Stimulated activated CD8-positive, alpha-beta memory T cell treated with anti-CD3 and anti-CD28 coated beads, Interleukin-2, amount 100 ng/mL, for 1 hour (primary cell): ENCODE measurements at places on chromosomes 11 and 22.

DNA sequence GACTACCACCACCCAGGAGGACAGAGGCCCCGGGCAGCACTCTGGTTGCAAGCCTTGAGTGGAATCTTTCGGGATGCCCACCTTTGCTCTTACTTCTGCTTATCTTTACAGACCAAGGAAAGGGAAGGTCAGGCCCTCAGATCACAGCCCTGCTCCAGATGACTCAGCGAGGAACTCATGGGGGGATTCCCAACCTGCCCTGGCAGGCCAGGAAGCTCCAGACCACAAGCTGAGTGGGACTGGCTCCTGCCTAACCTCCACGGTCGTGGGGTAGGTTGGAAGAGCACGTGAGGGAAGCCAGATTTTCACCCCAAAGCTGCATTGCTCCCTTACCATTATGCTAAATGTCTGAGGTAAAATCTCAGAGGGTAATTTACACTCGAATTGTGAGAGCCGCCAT lies 11.8 kb downstream of the TBC1D10A start:
- no peak for DNase-seq

DNA sequence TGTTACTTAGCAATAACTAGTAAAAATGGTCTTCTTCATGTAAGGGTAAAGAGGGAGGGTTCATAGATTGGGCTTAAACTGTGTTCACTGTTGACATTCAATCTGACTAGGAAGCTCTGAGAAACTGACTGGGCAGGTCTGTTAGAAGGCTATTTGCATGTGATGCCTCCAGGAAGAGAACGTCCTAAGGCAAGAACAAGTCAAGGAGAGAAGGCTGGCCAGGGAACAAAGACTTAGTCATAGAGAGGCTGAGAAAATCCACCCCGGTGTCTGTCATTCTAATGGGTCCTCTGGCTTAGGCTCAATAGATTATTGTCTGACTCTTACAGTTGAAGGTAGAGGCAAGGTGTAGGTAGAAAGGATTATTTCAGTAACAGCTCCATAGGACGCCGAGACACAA lies 50.3 kb upstream of the CD44 start:
- no peak for DNase-seq

- no peak for DNase-seq
Measured at GRCh38 chr22:49233507-49234100, 594.1 kb downstream of the BRD1 start.

- no peak for DNase-seq
Measured at GRCh38 chr11:16402654-16403447, 46.5 kb upstream of the SOX6 start.

GRCh38 chr11:69157822-69158231 lies 2.1 kb downstream of the SMIM38 start:
- DNase-seq, result no peak

GRCh38 chr11:92841719-92842118 lies 127.7 kb upstream of the MTNR1B start:
- DNase-seq, result no peak

GRCh38 chr11:111502611-111503010 lies 9.6 kb downstream of the BTG4 start:
- no peak for DNase-seq

DNA sequence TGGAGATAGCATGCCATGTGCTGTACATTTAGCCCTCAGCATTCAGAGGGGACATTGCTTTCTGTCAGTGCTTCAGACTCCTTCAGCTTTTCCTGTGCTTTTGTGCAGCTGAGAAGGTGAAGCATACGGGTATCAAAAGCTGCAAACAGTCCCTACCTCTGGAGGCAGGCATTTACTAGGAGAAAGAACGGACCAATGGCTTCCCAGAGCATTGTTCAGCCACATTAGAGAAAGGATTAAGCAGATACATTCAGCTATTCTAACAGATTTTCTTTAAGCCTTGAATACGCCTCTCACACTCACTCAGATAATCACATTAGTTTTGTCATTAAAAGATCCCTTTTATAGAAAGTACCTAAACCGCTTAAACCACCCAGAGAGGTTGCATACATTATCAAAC lies 80.7 kb upstream of the FAM181B start:
- no peak for DNase-seq

DNA sequence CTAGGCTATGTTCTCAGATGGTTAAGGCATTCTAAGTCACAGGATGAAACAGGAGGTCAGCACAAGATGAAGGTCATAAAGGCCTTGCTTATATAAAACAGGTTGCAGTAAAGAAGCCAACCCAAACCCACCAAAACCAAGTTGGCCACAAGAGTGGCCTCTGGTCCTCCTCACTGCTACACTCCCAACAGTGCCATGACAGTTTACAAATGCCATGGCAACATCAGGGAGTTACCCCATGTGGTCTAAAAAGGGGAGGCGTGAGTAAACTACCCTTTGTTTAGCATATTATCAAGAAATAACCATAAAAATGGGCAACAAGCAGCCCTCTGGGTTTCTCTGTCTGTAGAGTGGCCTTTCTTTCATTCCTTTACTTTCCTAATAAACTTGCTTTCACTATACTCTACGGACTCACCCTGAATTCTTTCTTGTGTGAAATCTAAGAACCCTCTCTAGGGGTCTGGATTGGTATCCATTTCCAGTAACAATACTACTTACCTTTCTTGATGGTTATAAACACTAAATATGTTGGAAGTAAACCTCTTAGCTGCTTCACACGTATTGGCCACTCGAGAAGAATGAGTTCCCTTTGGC lies 1237.9 kb downstream of the FAM181B start:
- DNase-seq, result no peak

- no peak for DNase-seq
Measured at GRCh38 chr11:103659206-103659618, 377.2 kb upstream of the DDI1 start.

DNA sequence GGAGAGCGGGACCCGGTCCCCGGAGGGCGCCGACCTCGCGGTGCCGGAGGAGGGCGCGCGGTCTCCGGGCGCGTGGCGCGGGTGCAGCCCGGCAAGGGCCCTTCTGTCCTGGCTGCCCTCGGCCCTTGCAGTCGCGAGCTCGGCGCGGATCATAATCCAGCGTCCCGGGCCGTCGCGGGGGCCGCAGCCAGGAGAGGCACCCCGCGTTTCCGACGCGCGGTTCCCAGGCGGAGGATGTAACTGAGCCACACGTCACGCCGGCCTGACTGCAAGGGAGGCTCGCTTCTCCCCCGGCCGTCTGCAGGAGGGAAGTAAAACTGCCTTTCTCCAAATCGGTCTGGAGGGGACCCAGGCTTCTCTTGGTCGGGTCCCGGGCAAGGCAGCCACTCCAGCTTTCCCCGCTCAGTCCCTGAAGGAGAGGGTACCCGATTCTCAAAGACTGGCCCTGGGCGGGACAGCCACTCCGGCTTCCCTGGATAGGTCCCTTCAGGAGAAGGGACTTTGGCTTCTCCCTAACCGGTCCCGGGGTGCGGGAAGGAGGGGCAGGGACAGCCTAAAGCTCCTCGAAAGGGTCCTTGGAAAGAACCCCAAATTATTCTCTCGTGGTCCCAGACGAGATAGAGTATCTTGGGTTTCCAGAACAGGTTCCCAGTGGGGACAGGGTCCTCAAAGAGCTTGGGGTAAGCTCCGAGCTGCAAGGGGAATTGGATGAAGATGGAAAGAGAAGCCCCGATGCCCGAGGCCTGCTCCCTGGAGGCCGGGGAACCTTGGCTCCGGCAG lies 836 bp downstream of the SPON1 start:
- no peak for DNase-seq

DNA sequence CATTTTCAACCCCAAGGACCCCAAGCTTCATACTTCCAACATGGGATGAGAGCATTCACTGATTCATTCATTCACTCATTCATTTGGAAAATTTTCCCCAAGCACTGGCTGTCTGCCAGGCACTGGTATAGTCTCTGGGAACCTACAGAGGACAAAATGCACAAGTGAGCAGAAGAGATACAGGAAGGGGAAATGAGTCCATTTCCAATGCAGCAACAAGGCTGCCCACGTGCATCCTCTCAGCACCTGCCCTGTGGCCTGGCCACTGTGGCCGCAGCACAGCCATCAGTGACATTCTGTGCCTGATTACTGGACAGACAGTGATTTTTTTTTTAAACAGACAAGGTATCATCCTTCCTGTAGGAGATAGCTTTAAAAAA lies 96.0 kb upstream of the PITPNB start:
- DNase-seq, result no peak

GRCh38 chr11:112289588-112290492 lies 29.2 kb upstream of the PLET1 start:
- DNase-seq, result peak; percentile 65

DNA sequence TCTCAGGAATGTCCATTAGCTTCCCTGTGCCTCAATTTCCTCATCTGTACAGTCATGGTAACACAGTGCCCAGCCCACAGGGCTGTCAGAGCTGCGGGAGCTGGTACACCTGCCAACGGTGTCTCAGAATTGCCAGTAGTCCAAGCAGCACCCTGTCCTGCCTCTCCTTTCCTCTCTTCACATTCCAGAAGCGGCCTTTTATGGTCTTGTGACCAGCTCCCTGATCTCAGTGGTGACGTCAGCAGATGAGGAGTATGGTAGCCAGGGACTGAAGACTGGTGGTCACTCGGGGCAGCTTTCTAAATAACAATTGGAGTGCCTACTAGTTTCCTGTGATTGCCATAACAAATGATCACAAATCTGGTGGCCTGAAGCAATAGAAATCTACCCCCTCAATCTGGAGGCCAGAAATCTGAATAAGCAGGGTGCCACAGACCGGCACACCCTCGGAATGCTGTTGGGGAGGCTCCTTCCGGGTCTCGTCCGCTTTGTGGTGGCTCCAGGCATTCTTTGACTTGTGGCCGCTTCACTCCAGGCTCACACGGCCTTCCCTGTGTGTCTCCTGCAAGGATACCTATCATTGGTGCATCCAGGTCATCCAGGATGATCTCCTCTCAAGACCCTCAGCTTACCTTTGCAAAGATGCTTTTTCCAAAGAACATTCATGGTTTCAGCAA lies 2.1 kb downstream of the FADD start:
- no peak for DNase-seq

- no peak for DNase-seq
Measured at GRCh38 chr11:35927682-35928081, 16.2 kb upstream of the LDLRAD3 start.

DNA sequence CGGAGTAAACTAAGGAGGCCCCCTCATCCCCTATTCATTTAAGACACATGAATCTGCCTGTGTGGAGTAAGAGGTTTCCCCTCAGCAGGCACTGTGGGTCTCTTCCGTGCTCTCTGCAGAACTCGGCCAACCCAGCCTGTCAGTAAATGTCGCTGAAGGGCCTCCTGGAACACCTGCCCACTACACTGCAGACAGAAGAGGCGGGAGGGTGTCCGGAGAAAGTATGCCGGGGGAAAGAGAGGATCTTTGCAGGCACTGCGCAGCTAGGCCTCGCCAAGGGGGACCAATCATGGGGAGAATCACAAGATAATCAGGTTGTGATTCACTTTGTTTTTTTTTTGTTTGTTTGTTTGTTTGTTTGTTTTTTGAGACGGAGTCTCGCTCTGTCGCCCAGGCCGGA lies 110.8 kb downstream of the MORC2 start:
- DNase-seq, result no peak

DNA sequence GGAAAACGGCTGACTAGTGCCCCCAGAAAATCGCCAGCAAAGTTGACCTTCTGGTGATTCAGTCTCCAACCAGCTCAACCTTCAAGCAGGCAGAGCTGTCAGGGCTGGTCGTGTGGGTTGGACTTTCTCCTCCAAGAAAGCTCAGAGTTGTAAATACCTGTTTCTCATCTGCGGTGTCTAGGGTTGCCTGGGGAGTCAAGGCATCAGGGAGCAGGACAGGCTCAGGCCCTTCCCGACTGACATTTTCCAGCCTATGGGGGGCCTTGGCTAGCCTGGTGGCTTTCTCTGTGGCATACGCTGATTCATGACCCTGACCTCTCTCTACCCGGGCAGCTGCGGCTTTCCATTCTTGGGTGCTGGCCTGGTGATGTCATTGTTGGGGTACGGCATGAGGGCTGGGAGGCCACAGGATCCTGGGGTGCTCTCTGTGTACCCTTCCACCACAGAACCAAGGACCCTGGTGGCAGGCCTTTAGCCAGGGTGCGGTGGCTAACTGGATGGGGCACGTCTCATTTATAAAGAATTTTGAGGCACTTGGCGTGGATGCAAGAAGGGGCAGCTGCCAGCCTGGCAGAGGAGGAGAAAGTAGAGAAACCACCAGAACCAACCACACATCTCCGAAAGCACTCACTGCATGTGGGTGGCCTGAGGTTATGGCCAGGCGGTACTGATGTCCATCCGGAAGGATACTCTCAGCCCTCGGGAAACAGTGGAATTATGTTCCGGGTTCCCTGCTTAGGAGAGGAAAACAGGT lies 64.9 kb downstream of the BCR start:
- DNase-seq, result no peak

GRCh38 chr22:44396021-44396726 lies 83.4 kb upstream of the SHISAL1 start:
- DNase-seq, result no peak

GRCh38 chr22:22450343-22450839 lies 58.2 kb downstream of the ZNF280B start:
- DNase-seq, result no peak

GRCh38 chr11:36431429-36432092 lies 78.5 kb downstream of the TRAF6 start:
- DNase-seq, result no peak
